ENCODE measurements at places on chromosomes 3 and 15.

DNA sequence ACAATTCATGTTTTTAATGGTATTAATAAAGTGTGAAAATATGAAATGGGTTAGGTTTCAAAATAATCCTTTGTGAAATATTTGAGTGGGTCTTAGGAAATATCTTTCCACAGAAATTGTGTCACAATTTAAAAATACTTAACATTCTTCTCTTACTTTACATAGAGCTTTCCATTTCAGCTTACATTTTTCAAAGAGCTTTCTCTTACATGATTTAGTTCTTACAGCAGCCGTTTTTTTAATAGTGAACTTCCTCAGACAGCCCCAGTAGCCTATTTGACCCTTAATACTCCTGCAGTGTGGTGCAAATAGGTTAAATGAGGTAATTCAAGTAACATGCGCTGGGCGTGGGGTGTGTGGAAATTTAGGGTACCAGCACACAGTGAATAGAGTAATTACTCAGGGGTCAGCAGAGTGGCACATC lies 21.8 kb downstream of the P2RY12 start:
- DNase-seq = no peak

GRCh38 chr15:63970621-63971426 lies 75.5 kb downstream of the DAPK2 start:
- no peak for DNase-seq

DNA sequence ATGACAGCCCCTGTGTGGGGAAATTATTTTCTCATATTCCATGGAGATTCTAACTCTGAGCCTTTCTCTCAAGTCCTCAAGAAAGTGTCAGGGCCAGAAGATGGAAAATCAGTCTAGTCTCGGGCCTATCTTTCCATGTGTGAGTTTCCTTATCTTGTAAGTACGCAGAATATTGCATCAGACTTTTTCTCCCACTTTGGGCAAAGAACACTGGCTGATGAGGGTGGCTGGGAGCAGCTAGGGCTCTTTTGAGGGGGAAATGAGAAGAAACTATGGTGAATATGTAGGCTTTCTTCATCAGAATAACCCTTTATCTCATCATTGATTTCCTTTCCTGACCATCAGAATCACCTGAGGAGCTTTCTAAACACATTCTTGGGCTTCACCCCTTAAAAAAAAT lies 264.0 kb downstream of the CLSTN2 start:
- DNase-seq = no peak

- DNase-seq = no peak
Observed at GRCh38 chr3:13329746-13330145, 90.4 kb downstream of the NUP210 start.

GRCh38 chr3:45441584-45442310 lies 53.4 kb downstream of the LARS2 start:
- DNase-seq = no peak
